ENCODE measurements at places on chromosomes 2 and 18.

DNA sequence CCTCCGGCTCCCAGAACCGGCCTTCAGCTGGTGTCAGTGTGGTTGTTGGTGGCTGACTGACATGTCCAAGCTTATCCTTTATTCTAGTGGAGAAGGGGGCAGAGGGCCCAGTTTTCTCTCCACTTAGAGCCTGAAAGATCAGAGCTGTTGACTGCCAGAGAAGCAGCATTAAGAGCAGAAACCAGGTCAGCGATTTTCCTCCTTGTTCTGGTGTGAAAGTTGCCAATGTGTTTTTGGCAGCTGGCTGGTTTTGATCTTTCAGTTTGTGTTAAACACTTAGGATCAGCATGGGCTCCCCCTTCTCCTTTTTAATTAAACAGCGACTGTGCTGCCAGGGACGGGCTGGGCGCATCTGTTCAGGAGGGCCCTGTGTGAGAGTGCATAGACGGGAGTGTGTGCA is 100.9 kb downstream of the ASAP2 start:
- DNase-seq = no peak

GRCh38 chr2:42085706-42086487 is 38.1 kb downstream of the PKDCC start:
- DNase-seq = no peak

DNA sequence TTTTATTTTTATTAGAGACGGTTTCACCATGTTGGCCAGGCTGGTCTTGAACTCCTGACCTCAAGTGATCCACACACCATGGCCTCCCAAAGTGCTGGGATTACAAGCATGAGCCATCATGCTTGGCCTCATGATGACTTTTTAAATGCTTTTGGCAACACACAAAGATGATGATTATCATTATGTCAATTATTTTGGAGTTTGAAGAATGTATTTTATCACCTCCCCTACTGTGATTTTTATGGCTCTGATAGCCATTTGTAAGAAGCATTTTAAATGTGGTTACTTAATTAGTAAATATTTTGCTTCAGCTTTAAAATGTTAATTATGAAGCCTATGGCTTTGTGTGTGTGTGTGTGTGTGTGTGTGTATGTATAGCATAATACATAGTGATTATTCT is 45.1 kb upstream of the RAB27B start:
- DNase-seq = no peak

GRCh38 chr2:158197940-158198339 is 96.3 kb downstream of the UPP2 start:
- DNase-seq = no peak

GRCh38 chr18:12451428-12451827 is 43.7 kb downstream of the PRELID3A start:
- no peak for DNase-seq

DNA sequence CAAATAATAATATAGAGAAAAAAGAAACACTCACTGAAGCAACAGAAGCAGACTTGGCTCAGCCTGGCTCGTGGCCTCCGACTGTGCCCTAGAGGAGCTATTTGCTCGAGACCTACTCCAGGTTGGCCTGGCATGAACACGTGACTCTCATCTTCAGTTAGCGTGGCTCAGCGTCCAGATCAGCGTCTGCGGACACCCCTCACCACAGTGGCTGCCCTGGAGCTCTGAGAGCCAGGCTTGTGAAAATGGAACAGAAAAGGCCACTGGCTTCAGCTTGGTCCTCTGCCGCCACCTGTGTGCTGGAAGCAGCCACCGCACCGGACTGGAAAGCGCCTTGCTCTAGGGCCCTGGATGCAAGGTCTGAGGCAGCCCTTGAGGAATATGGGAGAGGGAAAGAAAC is 1184.0 kb upstream of the GYPC start:
- no peak for DNase-seq

GRCh38 chr2:7203056-7203467 is 285.9 kb downstream of the RNF144A start:
- peak; percentile 60 for DNase-seq

- no peak for DNase-seq
These were observed 25.5 kb upstream of the RALBP1 start for GRCh38 chr18:9449600-9450414.

GRCh38 chr2:2170189-2170588 is 160.9 kb downstream of the MYT1L start:
- no peak for DNase-seq

- no peak for DNase-seq
These were observed 150.2 kb downstream of the FSHR start for GRCh38 chr2:49004036-49004626.

GRCh38 chr2:85695121-85695520 is 963 bp downstream of the GNLY start:
- DNase-seq = no peak

GRCh38 chr2:10720947-10721395 is 459 bp upstream of the ATP6V1C2 start:
- DNase-seq = no peak

- DNase-seq = no peak
These were observed 35.2 kb downstream of the SRBD1 start for GRCh38 chr2:45575881-45576280.

GRCh38 chr18:7926526-7926925 is 359.4 kb downstream of the PTPRM start:
- DNase-seq = no peak

GRCh38 chr2:195304310-195304709 is 352.7 kb upstream of the SLC39A10 start:
- DNase-seq = no peak

GRCh38 chr2:173002751-173003541 is 72.7 kb upstream of the MAP3K20 start:
- no peak for DNase-seq

DNA sequence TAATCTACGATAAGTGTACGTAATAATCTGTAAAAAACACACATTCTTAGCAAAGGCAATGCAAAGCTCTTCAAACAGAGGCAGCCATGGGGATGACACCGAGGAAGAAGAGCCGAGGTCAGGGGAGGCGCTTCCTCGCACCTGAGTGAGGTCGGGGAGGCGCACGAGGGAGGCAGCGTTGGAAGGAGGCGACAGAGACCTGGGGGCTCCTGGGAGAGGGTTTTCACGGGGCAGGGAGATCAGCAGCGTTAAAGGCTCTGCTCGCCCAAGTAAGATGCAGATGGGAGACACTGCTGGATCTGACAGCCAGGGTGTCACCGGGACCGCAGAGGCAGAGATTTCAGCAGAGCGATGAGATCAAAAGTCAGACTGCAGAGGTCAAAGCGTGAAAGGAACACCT is 143.1 kb downstream of the L3MBTL4 start:
- DNase-seq = no peak

DNA sequence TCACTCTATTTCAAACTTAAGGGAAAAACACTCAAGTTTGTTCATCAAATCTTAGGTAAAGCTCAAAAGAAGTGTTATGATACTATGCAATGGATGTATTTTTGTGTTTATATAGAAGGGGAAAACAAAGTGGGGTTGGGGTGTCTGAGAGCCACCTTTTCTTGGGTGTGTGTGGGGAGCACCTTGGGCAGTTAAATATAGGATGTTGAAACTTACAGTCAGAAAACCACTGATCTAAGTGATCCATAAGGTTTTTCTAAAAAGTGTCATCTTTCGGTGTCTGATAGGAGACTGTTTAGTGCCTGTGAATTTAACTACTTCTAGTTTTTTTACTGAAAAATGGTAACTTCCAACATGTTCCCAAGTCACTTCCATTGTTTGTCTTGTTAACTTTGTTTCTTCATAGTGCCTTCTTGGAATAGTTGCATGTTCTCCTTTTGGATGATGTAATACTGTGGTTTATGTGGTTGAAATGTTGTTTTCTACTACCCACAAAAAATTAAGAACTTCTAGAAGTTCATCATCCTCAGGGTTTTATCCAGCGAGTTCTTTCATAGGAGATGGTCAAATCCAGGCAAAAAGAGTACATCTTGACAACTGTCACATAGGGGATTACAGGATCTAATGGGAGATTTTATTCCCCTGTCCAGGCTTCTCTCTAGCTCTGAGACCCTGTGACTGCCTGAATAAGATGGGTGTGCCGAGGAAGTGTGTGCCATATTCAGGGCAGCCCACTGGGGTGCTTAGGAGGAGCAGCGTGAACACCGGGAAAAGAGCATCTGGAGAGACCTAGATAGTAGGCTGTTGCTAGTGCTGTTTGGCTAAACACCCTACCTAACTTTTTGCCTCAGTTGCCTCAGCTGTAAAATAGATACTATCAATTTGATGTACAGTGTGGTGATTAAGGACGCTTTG is 46.2 kb downstream of the CAB39 start:
- DNase-seq = no peak

DNA sequence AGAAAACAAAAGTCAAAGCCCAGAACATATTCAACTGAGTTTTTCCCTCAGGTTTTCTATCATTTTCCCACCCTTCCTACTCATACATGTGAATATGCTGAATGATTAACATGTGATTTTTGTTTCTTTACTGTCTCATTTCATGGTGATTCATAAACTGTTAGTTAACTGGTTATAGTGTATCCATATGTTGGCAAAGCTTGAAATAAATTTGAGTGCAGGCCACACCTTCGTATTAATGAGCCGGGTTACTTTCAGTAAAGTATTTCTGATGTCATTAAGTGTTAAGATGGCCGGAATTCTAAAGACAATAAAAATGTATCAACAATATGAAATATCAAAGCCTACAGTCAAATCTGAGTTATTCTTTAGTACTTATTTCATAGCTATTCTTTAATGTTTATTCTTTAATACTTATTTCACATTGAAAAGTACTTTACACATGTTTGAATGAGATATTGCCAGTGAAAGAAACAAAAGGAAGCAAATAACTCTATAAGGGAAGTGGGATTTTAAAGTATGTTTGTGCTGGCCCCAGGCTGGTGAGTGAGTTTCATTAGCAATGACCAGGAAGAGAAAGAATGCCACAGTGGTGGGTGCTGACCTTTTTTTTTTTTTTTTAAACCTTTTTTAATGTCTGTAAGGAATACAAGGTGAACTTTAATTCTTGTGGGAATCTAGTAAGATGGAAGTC is 178.6 kb downstream of the NEDD4L start:
- DNase-seq = no peak

DNA sequence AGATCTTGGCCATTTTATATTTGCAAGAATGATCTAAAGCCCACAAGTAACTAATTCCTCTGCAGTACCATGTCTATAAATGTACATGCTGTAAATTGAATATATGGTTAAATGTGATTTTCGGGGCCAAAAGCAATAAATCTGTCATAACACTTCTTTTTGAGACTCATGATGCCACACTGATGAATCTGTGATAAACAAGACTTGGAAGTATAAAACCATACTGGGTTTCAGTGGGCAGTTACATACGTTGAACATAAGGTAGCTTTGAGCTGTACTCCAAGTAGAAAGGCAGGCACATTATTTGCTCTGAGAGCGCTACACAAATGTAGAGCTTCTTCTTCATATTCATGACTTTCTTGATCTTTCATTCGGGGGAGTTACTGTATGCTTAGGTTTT is 792.2 kb downstream of the LRRTM4 start:
- DNase-seq = no peak

GRCh38 chr18:49149011-49149410 is 198.2 kb upstream of the SMAD7 start:
- no peak for DNase-seq

DNA sequence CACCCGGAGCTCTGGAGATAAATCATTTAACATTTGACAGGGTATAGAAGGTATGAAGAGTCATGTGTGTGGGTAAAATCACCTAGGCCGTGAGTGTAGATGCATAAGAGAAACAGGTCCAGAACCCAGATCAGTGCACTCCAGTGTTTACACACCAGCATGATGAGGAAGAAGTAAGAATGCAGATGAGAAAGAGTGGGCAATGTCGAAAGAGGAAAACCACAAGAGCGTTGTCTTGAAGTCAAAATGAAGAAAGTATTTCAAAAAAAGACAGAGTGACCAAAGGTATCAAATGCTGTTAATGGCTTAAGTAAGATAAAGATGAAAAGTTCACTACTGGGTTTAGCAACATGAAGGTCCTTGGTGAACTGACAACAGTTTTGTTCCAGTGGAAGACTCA is 32.0 kb upstream of the PLB1 start:
- DNase-seq = no peak

DNA sequence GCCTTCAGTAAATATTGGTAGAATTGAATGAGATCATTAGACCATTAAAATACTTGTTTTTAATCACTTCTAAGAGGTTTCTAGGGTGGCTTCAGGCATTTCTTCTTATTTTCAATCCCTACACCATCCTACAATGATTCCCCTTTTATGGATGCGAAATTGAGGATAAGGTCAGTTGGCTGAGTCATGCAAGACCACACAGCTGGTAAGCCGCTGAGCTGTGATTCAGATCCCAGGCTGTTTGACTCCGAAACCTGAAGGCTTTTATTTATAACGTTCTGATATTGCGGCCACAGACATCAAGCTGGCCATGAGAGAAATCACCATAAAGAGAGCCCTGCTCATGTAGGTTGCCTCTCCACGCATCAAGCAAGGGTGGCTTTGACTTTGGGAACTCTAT is 133.4 kb downstream of the VAPA start:
- DNase-seq = no peak

DNA sequence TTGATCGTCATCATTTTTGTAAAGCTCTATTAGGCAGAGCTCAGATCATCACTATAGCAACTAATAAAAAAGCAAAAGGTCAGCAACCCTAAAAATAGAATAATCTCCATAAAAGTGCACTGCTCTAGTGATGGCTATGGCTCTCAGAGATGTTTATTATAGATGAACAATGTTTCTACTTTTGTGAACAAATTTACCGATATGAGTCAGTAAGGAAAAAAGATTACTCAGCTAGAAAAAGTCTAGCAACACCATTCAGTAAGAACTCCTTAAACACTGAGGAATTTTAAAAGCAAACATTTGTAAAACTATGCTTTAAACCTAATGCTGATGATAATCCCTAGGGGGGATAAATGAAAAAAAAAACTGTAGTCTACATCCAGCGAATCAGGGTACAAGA is 69.6 kb downstream of the ACVR1C start:
- no peak for DNase-seq

DNA sequence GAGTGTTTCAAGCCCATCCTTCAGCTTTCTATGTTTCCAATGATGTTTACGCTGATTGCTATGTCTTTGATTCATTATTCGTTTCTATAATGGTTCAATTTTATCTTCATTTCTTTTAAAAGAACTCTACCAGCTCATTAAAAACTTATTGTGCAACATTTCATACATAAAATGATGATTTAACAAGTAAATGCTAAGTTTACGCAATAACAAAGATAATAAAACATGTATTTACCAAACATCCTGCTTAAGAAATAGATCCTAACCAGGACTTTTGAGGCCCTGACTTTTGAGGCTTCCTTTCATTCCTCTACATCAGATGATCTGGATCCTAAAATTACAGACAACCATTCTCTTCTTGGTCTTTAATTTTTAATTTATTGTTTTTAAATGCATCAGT is 86.5 kb upstream of the DLGAP1 start:
- DNase-seq = no peak

- no peak for DNase-seq
These were observed 395.3 kb downstream of the TSN start for GRCh38 chr2:122150524-122151280.

- no peak for DNase-seq
These were observed 295.6 kb downstream of the TNS1 start for GRCh38 chr2:217707131-217707611.

- no peak for DNase-seq
These were observed 206.9 kb upstream of the FAM98A start for GRCh38 chr2:33806041-33806440.

GRCh38 chr2:166958986-166959481 is 70.8 kb downstream of the XIRP2 start:
- DNase-seq = no peak

- no peak for DNase-seq
These were observed 110.6 kb downstream of the ABCA12 start for GRCh38 chr2:215027779-215028178.

GRCh38 chr18:53935399-53935798 is 289.1 kb downstream of the MBD2 start:
- DNase-seq = no peak

Measured in activated naive CD8-positive, alpha-beta T cell treated with anti-CD3 and anti-CD28 coated beads, Interleukin-2, amount 50 U/mL, for 24 hours (primary cell).